T-helper 1 cell (primary cell): ENCODE measurements at places on chromosomes 1 and 21.

GRCh38 chr1:234562334-234562733 is 47.6 kb downstream of the IRF2BP2 start:
- no peak for DNase-seq

DNA sequence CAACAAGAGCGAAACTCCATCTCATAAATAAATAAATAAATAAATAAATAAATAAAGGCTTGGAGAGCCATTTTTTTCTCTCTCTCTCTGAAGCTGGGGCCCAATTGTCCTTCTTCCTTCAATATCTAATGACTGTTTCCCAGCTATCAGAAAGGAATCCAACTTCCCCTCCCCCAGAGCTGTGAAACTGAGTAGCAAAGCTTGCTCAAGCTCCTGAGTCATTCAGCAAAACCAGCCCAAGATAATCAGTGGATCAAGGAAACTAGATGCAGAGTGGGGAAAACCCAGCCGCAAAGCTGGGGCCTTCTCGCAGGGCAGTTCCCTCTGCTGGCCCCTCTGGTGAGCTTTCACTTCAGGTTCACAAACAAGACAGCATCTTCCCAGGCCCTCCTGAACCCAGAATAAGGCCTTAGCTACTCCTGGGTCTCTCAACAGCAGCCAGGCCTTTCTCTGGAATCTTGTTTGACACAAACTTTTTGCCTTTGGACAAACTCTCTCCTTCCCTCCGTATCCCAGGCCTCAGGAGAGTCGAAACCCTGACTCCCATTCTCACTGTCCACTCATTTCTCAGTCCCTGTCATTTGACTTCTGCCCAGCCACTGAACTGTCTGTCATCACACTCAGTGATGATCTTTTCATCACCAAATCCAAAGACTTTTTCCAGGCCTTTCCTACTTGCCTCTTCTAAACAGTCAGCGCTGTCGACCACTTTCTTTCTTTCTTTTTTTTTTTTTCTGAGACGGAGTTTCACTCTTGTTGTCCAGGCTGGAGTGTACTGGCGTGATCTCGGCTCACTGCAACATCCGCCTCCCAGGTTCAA is 18.0 kb upstream of the PTP4A2 start:
- DNase-seq: peak; percentile 68

GRCh38 chr21:26080211-26080610 is 90.4 kb downstream of the APP start:
- no peak for DNase-seq

DNA sequence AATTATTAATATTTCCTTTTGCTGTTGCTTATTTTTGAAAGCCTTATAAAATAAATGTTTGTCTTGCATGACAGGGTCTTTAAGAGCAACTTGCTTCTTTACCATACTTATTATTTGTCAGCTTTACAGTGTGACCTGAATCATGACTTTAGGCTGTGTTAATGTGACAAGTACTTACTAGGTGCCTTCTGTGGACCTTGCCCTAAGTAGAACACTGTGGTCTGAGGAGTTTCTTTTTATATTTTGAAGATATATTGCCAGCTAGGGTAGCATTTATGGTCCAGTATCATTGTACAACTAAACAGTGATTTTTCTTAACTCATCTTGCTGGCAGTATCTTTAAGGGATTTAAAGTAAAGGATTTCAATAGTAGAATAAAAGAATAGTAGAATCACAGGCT is 45.4 kb upstream of the LAMC2 start:
- DNase-seq: no peak

DNA sequence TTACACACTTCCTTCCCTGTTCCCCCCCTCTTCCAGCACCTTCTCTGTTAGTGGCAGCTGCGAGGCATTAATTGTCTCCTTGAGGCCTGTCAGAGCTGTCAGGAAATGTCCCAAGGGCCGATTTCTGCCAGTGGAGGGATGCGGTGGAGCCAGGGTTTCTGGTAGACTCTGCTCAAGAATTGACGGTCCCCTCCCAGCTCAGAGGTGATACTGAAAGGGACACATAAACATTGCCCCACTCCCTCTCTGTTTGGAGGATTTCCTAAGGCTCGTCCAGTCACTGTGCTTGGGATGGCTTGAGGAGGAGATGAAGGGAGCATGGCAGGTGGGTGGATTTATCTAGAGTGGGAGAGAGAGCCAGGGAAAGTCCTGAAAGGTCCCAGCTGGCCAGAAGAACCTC is 61.4 kb upstream of the CD34 start:
- DNase-seq: no peak

DNA sequence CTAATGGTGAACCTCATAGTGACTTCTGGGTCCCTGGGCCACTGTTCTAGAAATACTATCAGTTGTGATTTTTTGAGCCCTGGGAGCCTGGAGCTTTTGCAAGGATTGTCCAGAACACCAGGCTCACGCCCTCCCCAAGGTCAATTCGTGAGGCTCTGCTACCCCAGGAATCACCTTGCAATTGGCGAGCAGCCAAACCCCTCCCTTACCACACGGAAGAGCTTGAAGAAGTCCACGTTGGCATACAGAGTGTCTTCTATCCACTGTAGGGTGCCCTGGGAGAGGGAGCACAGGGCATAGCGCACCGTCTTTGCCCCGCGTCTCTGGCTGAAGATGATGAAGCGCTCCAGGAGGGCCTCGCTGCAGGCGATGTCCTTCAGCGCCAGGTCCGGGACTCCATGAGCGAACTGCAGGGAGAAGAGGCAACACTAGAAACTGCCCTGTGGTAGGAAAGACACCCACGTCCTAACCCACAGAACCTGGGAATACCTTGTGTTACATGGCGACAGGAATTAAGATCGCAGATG is 22.3 kb downstream of the ABCA4 start:
- no peak for DNase-seq

DNA sequence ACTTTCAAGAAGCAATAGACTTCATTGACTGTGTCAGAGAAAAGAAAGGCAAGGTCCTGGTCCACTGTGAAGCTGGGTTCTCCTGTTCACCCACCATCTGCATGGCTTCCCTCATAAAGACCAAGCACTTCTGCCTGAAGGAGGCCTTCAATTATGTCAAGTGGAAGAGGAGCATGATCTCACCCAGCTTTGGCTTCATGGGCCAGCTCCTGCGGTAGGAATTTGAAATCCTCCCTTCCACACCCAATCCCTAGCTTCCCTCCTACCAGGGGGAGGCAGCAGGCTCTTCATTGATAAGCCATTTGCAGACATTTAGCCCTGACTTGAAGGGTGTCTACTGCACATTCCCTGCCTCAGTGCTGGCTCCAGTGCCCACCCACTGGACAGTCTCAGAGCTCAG is 84.3 kb upstream of the RHOU start:
- no peak for DNase-seq

DNA sequence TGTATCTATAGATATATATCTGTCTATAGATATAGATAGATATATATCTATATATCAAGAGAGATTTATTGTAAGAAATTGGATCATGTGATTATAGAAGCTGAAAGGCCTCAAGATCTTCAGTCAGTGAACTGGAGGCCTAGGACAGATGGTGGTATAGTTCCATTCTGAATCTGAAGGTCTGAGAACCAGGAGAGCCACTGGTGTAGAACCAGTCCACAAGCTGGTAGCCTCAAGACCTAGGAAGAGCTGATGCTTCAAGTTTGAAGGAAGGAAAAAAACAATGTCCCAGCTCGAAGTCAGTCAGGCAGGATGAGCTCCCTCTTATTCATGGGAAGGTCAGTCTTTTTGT is 213.2 kb upstream of the JUN start:
- DNase-seq: no peak

- DNase-seq: no peak
Observed at GRCh38 chr1:42830631-42831030, 13.4 kb upstream of the SVBP start.

DNA sequence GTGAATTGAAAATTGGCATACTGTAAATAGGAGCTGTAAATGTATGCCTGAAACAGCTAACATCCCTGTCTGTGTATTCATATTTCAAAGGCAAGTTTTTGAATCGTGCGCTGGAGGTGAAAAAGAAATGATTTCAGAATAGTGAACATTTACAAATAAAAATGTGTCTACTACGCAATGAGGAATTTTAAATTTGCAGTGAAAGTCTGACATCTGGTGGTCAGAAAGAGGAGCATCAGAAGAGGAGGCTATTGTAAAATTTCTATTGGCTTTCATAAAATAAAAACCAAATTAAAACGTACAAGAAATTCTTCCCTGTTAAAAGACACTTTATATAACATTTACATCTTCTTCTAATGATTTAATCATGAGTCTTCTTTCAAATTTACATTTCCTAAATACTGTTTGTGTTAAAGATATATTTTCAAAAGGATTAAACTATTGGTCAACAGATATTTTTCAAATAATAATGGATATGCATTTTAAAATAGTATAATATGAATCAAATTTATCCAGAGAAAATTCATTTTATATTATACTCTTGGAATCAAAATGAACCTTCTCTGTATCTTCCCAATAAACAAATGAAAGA is 113.7 kb upstream of the RRP15 start:
- DNase-seq: no peak

DNA sequence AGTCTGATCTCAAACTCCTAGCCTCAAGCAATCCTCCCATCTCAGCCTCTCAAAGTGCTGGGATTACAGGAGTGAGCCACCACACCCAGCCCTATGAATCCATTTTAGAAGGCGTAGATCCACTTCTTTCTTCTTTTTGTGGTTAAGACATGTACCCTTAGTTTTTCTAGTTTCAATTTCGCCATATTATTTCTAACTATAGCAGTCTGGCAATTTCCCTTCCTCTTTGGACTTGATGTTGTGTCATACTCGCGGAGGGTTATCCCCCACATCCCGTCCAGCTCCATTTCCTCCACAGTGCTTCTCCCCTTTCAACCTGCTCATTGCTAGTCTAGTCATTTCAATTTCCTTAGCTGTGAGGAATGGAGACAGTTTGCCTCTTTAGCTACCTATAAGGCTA is 5.2 kb upstream of the LRRC8D start:
- no peak for DNase-seq

- DNase-seq: no peak
Observed at GRCh38 chr1:3151456-3151855, 82.5 kb downstream of the PRDM16 start.

GRCh38 chr1:15430787-15431570 is 7.3 kb upstream of the CTRC start:
- peak; percentile 53 for DNase-seq

- no peak for DNase-seq
Observed at GRCh38 chr1:220067269-220068204, 21.2 kb upstream of the EPRS1 start.

DNA sequence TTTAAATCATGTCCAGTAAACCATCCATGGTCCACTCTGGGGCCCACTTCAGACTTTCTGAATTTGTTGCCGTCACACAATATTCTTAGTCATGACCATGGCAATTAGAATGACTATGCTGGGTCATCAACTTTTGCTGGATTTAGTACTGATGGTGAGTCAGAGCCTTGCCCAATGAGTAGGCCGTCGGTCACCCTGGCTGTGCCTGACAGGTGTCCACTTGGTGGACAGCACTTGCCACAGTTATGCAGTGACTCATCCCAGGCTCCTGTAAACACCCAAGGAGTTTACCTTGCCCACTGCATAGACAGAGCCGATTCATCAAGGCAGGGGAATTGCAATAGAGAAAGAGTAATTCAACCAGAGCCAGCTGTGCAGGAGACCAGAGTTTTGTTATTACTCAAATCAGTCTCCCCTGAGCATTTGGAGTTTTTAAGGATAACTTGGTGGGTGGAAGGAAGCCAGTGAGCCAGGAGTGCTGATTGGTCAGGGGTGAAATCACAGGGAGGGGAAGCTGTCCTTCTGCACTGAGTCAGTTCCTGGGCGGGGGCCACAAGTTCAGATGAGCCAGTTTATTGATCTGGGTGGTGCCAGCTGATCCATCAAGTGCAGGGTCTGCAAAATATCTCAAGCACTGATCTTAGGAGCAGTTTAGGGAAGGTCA is 333.8 kb downstream of the PTPRU start:
- no peak for DNase-seq

- DNase-seq: no peak
Observed at GRCh38 chr1:3954170-3955169, 54.4 kb upstream of the C1orf174 start.

- DNase-seq: no peak
Observed at GRCh38 chr1:184618851-184619250, 135.8 kb downstream of the EDEM3 start.

GRCh38 chr1:151988405-151988923 is 5.2 kb downstream of the S100A10 start:
- DNase-seq: no peak

DNA sequence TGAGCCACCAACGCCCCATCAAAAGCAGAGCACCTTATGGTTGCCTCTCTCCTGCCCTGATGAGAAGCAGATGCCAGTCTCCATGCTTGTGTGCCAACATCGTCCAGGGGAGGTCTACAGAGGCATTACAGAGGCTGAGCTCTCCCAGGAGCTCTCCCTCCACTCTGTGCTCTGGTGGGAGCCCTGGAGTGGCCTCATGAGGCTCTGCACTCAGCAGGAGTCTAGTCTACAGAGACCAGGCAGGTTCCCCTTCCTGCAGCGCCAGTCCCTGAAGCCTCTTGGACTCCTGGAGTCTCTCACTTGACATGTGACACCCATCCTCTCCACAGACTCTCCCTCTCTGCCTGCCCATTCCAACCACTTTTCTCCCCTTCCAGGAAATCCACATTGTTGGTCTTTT is 3.4 kb downstream of the DCST1 start:
- DNase-seq: no peak

- DNase-seq: peak; percentile 51
Observed at GRCh38 chr1:154479764-154480421, 22.1 kb upstream of the TDRD10 start.

- DNase-seq: no peak
Observed at GRCh38 chr21:26801498-26801897, 43.7 kb downstream of the ADAMTS1 start.

DNA sequence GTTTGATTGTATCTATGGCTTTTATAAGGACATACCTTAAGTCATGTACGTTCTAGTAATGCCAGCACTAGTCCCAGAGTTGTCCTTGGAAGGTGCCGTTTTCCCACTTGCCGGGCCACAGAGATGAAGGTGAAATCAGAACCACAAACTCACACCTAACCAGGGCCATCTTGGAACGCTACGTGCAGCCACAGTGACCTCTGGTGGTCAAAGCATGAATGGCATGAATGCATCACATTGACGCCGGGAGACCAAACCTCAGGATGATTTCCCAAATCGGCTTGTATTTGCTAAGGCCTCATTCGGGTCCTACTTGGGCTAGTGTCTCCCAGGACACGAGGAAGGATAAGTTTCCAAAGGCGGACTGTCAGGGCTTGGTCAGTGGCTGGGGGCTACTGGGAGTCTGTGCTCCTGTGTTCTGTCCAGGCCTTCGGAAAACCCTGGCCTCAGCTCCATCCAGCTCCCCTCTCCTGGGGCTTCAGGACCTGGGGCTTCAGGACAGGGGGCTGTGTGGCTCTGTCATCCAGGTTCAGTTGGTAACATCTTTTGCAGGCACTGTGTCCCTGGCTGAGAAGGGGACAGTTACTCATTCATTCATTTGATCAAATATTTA is 260.5 kb downstream of the PRDM2 start:
- DNase-seq: peak; percentile 39

DNA sequence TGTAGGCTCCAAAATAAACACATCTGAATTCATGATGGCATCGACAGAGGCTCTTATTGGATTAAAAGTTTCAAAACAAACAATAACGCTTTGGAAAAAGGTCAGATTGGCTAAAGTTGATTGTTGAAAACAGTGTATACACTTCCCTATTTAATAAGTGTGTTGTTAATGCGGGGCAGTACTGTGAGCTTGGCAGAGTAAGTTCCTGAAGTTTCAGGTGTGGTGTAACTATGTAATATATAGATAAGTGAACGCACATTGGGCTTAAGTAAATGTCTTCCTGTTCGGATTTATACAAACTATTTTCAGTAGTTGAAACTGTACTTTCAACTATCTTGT is 810 bp downstream of the ZBTB37 start:
- no peak for DNase-seq

GRCh38 chr1:170494369-170494768 is 37.6 kb upstream of the GORAB start:
- DNase-seq: no peak
